ENCODE measurements at places on chromosomes 16 and 17.

GRCh38 chr16:13148836-13149235, 247.4 kb downstream of the SHISA9 start:
- DNase-seq: no peak

DNA sequence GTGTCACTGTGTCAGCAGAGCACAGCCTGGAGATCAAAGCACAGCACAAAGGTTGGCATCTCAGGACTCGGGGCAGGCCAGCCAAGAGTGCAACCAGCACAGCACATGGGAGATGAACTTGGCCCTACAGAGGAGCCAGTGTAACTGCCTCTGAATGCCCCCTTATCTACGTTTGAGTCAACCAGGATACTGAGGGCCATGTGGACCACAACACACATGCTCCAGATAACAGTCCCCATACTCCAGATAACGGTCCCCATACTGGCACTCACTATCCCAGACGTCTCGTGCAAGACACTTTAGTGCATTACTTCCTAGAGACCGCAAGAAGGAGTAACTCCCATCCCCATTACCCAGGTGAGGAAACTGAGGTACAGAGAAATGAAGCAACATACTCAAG, 88.2 kb downstream of the XYLT1 start:
- no peak for DNase-seq

- no peak for DNase-seq
Observed at GRCh38 chr17:15307710-15308111, 33.7 kb downstream of the TEKT3 start.

DNA sequence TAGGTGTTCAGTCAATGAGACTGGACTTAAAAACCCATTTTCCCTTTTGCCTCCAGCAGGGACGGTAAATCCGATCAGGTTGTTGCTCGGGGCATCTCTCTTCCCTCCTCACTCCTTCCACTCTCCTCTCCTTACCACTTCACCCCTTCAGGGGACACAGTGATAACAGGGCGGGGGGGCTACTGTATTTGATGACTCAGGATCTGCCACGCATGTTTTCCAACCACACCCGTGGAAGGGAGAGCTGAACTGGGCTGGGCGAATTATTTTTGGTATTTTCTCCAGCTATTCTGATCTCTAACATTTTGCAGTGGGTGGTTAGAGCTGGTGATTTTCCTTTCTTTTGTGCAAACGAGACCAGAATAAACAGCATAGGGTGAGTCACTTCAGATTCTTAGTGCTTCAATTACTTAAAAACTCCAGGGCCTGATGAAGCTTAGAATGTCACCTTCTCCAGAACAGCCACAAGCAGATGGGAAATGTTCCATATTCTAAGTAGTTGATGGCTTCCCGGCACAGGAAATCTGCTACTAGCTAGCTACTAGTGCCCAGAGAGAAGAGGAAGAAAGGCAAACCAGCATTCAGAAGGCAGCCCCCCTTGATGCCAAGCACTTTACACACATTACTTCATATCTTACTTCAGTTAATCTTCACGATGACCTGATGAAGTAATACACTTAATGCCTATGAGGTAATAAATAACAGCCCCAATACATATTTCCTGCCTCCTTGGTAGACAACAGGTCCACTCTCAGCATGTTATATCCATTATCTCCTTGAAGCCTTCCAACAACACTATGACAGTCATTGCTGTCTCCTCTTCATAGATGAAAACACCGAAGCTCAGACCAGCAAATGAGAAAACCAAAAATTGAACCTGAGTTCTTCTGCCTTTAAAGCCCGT, 74.1 kb downstream of the ASIC2 start:
- DNase-seq: no peak

- no peak for DNase-seq
Observed at GRCh38 chr16:249431-249830, 14.8 kb downstream of the FAM234A start.

GRCh38 chr16:69514356-69514755, 51.4 kb upstream of the NFAT5 start:
- DNase-seq: no peak

DNA sequence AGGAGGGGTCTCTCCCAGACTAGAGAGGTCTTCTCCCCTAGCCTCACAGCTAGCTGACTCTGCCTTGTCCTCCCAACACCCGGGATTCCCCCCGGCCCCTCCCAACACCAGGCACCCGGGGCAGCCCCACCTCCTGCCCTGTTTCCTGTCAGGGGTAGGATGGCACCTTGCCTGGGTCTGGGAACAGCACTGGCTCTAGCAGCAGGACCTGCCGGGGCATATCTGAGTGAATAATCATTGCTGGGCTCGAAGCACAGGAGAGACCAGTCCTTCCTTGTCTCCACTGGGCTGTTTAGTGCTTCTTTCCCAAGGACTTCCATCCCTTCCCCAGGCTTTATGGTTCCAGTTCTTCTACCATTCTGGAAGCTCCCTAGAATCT, 25.7 kb downstream of the MINK1 start:
- DNase-seq: no peak

GRCh38 chr17:45009676-45010467, 41.6 kb downstream of the DCAKD start:
- DNase-seq: no peak

- DNase-seq: no peak
Observed at GRCh38 chr17:82956146-82956725, 116.4 kb upstream of the ZNF750 start.

DNA sequence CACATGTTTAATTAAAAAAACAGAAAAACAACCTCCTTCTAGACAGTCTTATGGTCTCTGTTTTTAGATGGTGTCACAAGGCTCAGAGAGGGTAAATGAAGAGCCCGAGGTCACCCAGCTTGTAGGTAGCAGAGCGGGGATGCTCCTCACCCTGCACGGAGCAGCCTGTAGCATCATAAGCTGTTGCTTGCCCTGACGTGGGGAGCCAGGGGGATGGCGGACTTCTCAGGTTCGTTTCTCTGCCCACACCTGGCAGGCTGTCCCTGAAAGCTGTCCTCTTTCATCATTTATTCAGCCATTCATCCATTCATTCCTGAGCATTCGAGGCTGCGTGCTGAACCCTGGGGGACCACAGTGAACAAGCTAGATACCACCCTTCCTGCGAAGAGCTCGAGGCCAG, 75.7 kb upstream of the KSR1 start:
- no peak for DNase-seq

GRCh38 chr16:89899879-89900481, 18.7 kb upstream of the MC1R start:
- no peak for DNase-seq

- DNase-seq: no peak
Observed at GRCh38 chr17:2120586-2121335, 65.9 kb downstream of the HIC1 start.

All from stimulated activated CD4-positive, alpha-beta T cell treated with anti-CD3 and anti-CD28 coated beads, Interleukin-4, amount 100 ng/mL, for 48 hours (primary cell).